ENCODE measurements at places on chromosomes 7 and 10. TPM values are rescaled to one million over a fixed set of nuclear protein-coding genes. Genes with fewer than 3 reads are reported as not detected.

DNA sequence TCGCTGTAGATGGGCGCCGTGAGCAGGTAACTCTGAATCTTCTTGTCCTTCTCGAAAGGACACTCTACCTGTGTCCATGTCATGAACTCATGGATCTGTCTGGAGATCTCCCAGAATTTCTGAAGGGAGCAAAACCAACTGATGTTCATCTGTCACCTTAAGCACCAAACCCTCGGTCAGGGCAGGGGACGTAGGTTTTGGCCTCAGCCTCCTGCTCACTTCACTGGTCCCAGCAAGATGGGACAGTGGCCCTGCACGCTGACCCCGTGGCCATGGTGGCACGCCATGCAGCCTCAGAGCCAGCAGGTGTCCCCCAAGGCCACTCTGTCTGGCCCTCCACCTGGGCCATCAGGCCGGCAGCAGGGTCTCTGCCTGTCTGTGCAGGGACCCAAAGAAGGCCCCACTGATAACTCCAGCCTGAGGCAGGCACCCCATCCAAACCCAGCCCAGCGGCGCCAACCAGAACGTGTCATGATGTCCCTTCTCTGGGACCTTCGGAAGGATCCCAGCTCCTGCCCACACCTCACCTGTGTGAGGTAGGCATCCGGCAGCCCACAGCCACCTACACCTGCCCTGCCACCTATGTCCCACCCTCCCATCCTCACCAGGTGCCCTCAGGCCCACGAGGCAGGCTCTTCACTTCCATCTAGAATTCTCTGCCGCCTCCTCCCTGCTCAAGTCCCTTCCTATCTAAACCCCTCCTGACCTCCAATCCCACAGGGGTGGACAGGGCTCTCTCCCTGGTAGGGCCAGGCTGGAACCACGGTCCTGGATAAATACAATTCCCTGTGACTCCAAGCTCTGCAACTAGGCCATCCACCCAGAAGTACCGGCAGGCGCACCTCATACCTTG lies 59.0 kb downstream of the CSGALNACT2 start:
- DNase-seq = no peak

DNA sequence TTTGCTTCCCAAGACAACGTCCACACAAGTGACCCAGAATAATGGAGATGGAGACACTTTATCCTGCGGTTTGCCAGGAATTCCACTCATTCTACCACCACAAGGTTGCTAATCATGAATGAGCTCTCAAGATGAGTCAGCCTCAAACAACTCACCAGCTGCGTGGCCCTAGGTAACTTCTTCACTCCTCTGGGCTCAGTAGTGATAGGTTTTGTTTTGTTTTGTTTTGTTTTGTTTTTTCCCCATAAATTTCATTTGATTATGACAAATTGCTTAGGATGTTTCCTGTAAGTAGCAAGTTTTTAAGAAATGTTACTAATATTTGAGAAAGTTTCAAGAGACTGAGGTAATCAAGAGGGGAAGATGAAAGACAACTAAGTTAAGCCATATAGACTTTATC lies 286.8 kb downstream of the PARD3 start:
- DNase-seq = peak; percentile 54

DNA sequence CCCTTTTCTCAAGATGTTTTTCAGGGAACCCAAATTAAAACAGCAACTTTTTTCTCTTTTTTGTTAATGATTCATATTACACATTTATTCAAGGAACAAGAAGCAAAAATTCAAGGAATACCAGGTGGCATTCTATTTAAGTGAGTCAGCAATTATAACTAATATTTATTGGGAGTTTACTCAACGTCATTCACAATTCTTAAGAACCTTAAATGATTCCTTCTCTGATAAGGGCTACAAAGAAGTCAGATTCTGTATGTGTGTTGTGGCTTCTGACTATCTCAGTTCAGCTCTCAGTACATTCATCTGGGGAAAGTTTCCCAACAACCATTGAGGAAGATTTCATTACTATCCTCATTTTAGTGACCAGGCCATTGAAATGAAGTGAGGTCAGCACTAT lies 470.7 kb upstream of the AKR1E2 start:
- DNase-seq = no peak

- no peak for DNase-seq
Measured at GRCh38 chr7:77537136-77537777, at the start of gene PTPN12. Gene PTPN12, plus strand, starts transcription at chr7:77537295. Its CDS starts 252 bp downstream, at chr7:77537547.

DNA sequence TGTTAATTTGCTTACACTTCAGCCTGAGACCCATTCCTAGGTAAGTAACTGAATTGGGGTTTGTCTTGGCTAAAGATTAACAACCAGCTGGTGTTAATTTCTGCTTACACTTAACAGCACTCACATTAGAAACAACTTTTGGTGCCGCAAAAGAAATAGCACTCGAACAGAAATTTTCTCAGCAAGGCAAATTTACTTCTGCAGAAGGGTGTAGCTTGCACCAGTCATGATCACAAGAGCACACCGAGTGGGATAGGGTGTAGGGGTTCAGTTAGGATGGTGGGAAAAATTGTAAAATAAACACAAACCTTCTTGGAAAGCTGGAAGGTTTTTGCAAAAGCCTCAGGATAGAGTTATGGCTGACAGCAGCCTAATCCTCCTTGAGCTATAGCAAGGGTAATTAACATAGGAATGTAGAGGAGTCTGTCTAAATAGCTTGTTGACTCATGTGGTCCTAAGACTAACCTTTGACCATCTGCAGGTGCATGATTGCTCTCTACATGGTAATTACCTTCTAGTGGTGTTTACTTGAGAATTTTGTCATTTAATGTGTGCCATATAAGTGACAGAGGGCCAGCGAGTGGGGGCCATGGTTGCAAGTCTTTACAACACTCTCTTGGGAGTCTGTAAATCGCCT lies 67.8 kb upstream of the CDK13 start:
- peak; percentile 41 for DNase-seq

DNA sequence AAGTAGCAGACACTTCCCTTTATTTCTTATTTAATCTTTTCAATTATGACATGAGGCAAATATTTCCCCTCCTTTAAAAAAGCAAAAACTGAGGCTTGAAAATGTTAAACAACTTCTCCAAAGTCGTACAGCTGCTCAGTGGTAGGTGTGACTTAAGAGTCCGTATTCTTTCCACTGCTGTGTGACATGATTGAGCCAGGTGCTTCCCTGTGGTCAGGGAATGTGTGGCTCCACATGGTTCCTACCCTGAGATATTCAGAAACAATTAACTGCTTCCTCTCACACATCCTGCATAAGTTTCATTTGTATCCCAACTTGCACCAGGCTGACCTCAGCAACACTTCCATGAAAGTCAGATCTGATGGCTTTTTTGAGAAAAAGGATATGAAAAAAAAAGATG lies 13.6 kb downstream of the OPALIN start:
- DNase-seq = no peak

GRCh38 chr10:72218325-72218724 lies 2.2 kb upstream of the ASCC1 start:
- DNase-seq = no peak

GRCh38 chr10:132847856-132848255 lies 61.9 kb upstream of the NKX6-2 start:
- DNase-seq = no peak

DNA sequence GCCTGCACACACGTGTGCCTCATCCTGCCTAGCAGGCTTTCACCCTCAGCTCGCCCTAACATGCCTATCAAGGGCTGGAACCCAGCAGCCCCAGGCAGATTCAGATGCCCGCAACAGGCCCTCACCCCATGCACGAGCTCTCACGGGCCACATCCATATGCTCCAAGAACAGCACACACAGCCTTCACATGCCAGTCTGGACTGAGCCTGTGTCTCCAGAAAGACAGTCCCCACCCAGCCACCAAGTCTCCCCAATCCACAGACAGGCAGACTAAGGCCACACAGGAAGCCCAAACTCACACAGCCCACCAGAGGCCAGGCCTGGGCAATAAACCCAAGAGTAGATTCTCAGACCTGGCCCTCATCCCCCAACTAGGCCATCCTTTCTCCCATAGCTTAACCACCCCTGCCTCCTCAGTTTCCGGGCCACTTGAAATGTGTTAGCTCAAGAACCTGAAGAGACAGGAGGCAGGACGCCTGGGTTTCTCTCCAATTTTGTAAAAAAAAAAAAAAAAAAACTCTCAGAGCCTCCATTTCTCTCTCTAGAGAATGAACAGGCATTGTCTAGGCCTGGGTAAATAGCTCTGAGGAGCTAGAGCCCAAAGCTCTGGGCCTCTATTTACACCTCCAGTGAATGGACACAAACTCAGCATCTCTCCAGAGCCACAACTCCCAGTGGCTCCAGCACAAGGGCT lies 6.8 kb downstream of the LDB1 start:
- DNase-seq = no peak

LZTS2 gene
- 62.9 TPM for total RNA-seq

PTN gene
- 63.5 TPM for total RNA-seq

ARMC3 gene
- not detected for total RNA-seq

CHST3 gene
- 14.1 TPM for total RNA-seq

VWA2 gene
- 12.3 TPM for total RNA-seq

ZNF518A gene
- total RNA-seq = 26.0 TPM

CACNA2D1 gene
- total RNA-seq = 18.9 TPM

SPDYE16 gene
- total RNA-seq = 0.03 TPM

OR2A5 gene
- total RNA-seq = 0.44 TPM

IFIT1 gene
- total RNA-seq = 14.7 TPM

NYAP1 gene
- total RNA-seq = 1.6 TPM

TMEM270 gene
- 1.1 TPM for total RNA-seq
